ENCODE measurements at places on chromosomes 2 and 18.

GRCh38 chr18:3998698-3999333, 456.3 kb downstream of the DLGAP1 start:
- peak; percentile 54 for DNase-seq

DNA sequence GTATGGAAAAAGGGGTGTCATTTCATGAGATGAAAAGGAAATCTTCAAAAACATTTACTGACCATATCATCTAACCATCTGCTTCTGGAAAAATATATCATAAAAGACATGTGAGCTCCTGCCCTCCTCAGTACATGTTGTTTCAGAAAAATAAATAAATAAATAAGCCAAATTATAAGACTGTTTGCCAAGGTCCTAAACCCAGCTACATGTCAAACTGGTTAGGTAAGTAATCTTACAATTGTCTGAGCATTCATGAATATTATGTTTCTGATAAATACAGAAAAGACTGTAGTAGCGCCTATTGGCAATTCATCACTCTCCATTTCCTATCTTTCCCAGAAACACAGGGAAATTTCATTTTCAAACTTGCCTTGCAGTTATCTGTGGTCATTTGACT, 138.9 kb upstream of the SETBP1 start:
- DNase-seq: no peak

DNA sequence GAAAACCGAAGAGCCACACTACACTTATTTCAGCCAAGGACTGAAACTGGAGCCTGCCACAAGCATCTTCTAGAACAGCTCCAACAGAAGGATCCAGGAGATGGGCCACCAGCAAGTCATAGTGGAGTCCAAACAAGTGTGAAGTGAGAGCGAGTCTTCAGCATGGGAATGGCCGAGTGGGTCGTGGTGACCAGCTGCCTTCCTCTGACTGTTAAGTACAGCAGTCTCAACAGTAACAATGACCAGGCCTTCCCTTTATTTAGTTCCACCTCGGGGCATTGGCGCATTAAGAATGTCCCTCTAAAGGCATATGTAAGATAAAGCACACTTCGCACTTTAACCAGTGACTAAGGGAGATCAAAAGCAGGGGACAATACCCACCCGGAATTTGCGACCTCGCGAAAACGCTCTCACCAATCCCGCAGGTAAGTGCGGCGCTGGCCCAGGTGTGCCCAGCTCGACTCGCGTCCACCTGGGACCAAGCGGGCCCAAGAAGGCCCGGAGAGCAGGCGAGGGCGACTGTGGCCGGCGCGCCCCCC, 1.1 kb downstream of the L3MBTL4 start:
- DNase-seq: no peak

DNA sequence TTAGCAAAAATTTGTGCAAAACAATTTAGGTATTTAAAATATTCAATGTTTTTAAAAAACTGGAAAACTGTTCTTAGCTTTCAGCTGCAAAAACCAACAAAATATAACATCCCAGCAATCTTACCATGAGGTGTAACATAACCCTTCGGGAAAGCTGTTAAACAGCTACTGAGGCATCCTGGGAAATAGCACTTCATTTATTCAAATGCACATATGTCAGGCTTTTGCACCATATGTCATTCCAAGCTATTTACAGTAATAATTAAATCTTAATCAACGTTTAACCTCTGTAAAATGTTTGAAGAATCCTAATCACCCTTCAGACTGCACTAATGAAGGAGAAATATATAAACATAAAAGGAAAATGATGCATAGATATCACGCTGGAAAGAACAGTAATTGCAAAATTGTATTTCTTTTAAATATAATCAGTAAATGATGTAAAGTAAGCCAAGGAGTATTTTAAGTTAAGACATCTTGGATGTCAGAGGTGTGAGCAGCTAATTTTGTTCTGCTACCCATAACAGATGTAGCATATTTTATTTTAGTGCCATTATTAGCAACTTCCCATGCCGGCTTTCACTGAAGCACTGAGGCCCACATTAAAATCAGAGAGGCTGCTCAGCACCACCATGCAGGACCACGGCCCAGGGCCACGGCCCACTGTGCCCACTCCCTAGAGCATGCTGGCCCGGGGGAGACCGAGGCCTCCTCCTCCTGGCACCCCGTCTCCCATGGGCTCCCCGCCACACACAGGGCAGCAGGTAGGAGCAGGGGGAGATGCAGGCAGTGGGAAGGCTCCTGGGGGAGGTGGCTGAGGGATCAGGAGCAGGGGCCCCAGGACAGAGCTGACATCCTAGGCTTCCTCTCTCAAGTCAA, 30.9 kb downstream of the EMX1 start:
- DNase-seq: no peak

DNA sequence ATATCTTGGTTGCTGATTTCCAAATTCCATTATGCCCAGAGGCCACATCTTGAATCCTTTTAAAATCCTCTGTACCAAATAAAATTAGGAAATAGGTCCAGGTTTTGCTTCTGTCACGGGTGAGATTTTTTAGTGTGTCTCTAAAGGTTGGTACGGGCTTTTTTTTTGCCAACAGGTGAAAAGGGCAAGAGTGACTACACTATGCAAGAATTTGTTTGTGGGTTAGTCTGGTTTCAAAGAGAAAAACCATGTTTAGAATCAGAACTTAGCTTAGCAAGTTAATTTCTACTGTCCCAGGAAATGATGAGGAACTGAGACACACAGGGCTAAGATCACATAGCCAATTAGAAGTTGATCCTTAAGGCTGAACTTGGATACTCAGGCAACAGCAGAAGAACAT, 41.7 kb downstream of the POLR1A start:
- DNase-seq: no peak

GRCh38 chr18:76394780-76395476, 100.1 kb downstream of the ZNF516 start:
- DNase-seq: peak; percentile 7

GRCh38 chr2:27320958-27321543, 1.8 kb downstream of the MPV17 start:
- DNase-seq: peak; percentile 97

- peak; percentile 44 for DNase-seq
Observed at GRCh38 chr2:23301136-23301535, 83.8 kb upstream of the KLHL29 start.

- peak; percentile 82 for DNase-seq
Observed at GRCh38 chr2:16522031-16522831, 143.4 kb downstream of the CYRIA start.

GRCh38 chr18:67876871-67877270, 360.4 kb upstream of the DSEL start:
- DNase-seq: no peak

GRCh38 chr2:175595139-175595538, 406.9 kb downstream of the LNPK start:
- DNase-seq: no peak

DNA sequence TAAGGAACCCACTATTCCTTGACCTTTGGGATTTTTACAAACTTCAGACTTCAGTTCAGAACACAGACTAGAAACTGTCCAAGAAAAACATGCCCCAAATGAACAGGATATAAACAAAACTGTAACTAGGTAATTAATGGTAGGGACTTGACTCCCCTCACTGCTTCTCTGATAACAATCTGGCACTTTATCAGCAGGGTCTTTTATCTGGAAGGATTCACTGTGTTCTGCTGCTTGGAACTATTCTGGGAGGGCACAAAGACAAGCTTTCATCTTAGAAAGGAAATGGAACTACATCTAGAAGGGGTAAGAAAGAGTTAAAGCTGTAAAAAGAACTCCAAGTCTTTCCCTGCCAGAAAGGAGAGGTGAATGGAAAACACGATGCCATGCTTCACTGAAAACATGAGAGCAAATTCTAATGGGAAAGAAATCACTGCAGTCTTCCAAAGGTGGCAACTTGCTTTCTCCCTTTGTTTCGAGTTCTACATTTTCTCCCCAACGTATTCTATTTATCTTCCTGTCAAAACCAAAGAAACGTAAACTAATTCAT, 181.2 kb downstream of the THADA start:
- DNase-seq: no peak

DNA sequence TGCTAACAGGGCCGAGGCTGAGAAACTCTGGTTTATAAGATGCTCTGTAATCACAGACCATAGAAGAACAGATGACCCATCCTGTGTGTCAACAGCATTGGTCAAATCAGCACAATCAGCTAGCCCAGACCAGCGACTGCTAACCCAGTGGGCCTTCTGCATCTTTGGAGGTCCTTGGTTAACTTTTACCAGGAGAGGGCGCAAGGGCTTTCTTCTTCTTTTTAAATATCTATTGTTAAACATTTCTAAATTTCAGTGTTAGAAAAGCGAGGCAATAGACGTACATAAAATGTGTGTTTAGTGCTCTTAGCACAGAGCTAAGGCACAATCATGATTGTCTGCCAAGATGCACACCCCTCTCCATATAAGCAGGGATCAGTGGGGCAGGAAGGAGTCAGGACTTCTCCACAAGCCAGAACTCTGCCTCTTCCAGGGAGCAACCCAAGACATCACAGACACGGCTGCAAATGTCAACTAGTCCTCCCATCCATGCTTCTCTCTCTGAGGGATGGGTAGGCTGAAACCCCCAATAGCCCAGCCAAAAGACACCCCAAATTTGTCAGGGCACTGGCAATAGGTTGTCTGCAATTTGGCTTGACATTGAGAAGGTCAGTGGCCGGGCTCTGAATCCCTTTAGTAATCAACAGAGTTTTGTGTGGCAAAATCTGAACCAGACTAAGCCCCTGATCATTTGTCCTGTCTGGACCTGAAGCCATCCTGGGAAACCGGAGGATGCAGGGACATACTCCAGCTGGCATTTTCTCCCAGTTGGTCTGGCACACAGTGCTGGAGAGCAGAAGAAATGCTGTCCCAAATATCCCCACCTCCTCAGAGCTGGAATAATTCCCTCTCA, 188.2 kb downstream of the BCL2 start:
- DNase-seq: peak; percentile 50

DNA sequence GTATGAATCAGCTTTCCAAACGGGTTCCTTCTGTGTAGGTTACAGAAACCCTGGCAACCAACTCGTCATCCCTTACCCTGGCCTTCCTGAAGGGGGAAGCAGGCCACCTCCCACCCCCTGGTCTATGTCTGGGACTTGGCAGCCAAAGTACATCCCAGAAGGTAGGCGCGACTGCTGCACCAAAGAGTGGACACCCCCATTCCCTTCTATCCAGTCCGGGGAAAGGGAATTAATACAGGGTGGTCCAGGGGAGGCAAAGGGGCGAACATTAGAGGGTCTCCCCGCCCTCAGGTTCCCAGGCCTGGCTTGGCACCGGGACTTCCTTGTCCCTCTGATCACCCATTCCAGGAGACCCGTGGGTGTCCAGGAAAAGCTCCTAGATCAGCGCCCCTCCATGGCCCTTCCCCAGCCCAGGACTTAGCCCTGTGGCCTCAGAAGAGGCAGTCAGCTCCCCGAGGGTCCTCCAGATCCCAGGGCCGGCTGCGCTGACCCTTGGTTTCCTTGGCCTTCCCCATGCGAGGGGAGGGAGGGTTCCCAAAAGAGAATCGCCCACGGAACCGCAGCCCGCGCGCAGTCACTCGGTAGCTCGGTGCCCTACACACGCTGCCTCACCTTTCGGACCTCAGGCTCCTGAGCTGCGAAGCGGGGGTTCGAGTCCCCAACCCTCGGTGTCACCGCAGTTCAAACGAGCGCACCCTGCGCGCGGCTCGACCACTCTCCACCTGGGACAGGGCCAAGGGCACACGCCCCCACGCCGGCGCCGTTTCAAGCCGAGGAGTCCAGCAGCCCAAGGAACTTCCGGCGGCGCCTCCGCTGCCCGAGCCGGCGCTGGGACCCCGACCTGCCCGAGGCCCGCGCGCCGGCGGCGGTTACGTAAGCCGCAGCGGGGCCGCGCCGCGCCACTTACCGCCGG, at the start of gene PER2:
TSS of gene PER2 (minus strand) at position 874 of the 913 bp plus-strand sequence. CDS start 10,674 bp downstream, outside the sequence.
- peak; percentile 80 for DNase-seq

DNA sequence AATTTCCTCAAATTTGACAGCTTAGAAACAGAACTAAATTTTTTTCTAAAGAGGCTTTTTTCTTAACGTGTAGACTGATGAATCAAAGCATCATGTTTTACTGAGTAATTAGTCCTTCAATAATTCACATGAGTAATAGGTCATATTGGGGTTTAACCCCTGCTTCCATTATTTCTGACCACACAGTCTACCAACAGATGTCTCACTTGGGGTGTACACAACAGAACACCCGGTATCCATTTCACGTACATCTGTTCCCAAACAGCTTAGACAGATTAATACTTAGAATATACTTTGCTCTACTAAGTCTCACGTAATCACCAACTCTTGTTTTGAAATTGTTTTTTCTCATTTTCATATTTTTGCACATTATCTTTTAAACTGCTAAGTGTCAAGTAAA, 14.8 kb downstream of the CERKL start:
- DNase-seq: no peak

GRCh38 chr2:9178904-9179571, 27.6 kb upstream of the ASAP2 start:
- DNase-seq: peak; percentile 59

GRCh38 chr2:54052825-54053718, 62.3 kb upstream of the ACYP2 start:
- peak; percentile 39 for DNase-seq

DNA sequence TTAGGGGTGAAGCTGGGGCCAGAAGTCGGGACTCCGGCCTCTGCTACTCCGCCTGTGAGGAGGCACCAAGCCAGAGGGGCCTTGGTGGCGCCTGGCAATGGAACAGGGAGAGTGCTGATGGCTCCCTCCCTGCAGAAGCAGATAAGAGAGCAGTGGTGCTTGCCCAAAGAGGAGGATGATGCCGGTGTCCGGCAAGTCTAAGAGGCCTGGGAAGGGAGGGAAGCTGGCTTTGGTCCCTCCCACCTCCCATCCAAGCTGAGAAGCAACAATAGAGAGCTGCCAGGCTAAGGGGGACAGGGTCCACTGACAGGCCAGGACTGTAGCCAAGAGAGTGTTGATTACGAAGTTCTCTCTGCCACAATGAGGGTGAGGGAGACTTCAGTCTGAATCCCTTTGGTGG, 479.5 kb downstream of the TNS1 start:
- DNase-seq: no peak

- DNase-seq: no peak
Observed at GRCh38 chr2:152042636-152043615, 55.9 kb downstream of the CACNB4 start.

- no peak for DNase-seq
Observed at GRCh38 chr2:20582600-20583221, 68.2 kb downstream of the HS1BP3 start.

- DNase-seq: no peak
Observed at GRCh38 chr2:1662606-1663180, 81.6 kb downstream of the PXDN start.

DNA sequence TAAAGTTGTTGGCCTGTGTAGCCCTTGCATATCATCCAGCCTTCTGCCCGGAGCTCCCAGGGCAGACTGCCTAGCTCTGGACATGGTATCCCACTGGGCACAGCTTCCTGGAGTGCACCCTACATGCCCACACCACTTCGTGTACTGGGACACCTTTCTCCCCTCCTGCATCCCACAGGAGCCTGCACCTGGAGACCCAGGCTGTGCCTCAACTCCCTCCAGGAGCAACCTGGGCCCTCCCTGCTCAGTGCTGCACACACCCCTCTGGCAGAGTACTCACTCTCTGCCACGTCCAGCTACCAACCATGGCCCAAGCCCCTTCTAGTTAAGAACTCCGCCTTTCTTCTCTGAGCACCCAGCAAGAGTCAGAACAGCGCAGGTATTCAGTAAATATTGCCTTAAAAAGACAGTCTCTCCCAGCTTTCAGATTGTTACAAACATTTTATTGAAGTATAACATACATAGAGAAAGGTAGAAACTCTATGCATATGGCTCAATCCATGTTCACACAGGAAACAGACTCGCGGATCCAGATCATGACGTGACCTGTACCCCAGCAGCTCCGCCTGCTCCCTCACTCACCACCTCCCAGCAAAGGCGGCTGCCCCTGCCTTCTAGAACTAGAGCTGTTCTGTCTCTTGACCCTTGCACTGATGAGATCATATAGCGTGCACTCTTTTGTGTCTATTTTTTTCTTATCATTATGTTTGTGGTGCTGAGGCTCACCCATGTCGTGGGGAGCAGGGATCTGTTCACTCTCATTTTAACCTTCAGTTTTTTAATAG, 98.4 kb upstream of the MYCN start:
- DNase-seq: no peak
